ENCODE measurements at places on chromosomes 2 and 18. TPM values are rescaled to one million over a fixed set of nuclear protein-coding genes. Genes with fewer than 3 reads are reported as not detected.

GRCh38 chr2:234747032-234747431, 204.8 kb upstream of the SH3BP4 start:
- H3K36me3 ChIP-seq, result no peaks in the 10 kb centered on the region
- DNase-seq, result no peak
- no peaks in the 10 kb centered on the region for H3K4me1 ChIP-seq
- H3K27me3 ChIP-seq, result no peaks in the 10 kb centered on the region
- no peak overlapping the region for H3K27ac ChIP-seq
- H3K4me3 ChIP-seq, result no peak overlapping the region

Gene PSMD1
- 119 TPM for total RNA-seq

Gene ANKRD36C
- 25.8 TPM for total RNA-seq

DNA sequence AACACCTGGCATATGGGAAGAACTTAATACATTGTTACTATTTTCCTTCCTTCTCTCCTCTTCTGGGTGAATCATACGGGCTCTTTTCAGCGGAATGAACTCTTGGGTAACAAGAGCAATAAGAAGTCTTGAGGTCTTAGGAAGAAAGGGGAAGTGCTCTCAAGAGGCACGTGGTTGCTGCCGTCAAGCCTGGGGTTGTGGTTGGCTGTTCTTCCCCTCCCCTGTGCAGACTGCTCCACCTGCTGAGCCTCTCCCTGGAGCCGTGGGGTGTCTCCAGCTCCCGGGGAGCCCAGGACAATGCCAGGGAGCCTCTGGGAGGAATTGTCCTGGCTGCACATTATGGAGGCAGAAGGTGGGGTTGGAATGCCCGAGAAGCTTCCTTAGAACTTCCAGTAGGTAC, 19.4 kb downstream of the TOGARAM2 start:
- H3K27me3 ChIP-seq, result no peaks in the 10 kb centered on the region
- no peak overlapping the region for H3K27ac ChIP-seq
- no peak for DNase-seq
- H3K36me3 ChIP-seq, result no peaks in the 10 kb centered on the region
- H3K4me1 ChIP-seq, result no peaks in the 10 kb centered on the region
- no peak overlapping the region for H3K4me3 ChIP-seq

- no peak overlapping the region for H3K27ac ChIP-seq
- H3K4me3 ChIP-seq, result no peak overlapping the region
- no peaks in the 10 kb centered on the region for H3K27me3 ChIP-seq
- H3K4me1 ChIP-seq, result no peaks in the 10 kb centered on the region
- DNase-seq, result no peak
- H3K36me3 ChIP-seq, result no peaks in the 10 kb centered on the region
These were observed 1199.7 kb downstream of the CNTNAP5 start for GRCh38 chr2:125224830-125225229.

DNA sequence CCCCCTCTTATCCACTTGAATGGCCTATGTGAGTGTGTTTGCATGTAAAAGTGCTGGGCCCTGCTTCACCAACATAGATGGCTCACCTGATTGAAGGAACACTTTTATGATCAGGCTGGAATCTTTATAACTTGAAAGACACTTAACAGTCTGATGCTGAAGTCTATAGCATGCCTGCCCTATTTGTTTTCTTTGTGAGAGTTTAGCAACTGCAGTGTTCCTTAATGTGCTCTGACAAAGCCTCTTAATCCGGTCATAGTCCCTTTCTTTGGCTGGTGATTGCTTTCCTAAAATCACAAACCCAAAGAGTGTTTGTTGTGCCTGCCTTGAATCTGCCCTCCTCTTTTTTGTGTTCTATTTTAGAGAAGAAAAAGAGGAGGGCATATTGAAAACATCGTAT, 1382.8 kb upstream of the CELF4 start:
- H3K27me3 ChIP-seq, result no peaks in the 10 kb centered on the region
- no peaks in the 10 kb centered on the region for H3K4me1 ChIP-seq
- H3K4me3 ChIP-seq, result no peak overlapping the region
- no peak for DNase-seq
- no peaks in the 10 kb centered on the region for H3K36me3 ChIP-seq
- no peak overlapping the region for H3K27ac ChIP-seq

DNA sequence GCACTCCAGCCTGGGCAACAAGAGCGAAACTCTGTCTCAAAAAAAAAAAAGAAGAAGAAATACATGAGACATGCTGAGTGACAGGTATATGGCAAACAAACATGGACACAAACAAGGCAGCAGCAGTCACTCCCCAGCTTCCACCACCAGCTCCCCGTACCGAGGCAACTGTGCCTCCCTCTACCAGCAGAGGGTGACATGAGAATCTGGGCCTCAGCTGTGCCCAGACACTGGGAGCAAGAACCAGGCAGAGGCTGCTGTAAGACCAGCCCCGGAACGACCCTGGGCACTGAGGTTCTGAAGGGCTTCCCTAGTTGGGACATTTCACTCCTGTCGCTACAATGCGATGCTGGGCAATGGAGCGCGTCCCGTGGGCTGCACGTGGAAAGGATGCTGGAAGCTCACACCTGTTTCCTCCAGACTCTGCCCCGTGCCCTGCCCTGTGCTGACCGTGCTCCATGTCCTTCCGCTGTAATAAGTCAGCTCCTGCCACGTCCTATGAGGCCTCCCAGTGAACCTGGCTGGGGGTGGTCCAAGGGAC, 37.1 kb downstream of the BOK start:
- H3K36me3 ChIP-seq, result no peaks in the 10 kb centered on the region
- no peaks in the 10 kb centered on the region for H3K4me1 ChIP-seq
- H3K4me3 ChIP-seq, result no peak overlapping the region

Data from PC-9 (cell line).